ENCODE measurements at places on chromosomes 1 and 21.

DNA sequence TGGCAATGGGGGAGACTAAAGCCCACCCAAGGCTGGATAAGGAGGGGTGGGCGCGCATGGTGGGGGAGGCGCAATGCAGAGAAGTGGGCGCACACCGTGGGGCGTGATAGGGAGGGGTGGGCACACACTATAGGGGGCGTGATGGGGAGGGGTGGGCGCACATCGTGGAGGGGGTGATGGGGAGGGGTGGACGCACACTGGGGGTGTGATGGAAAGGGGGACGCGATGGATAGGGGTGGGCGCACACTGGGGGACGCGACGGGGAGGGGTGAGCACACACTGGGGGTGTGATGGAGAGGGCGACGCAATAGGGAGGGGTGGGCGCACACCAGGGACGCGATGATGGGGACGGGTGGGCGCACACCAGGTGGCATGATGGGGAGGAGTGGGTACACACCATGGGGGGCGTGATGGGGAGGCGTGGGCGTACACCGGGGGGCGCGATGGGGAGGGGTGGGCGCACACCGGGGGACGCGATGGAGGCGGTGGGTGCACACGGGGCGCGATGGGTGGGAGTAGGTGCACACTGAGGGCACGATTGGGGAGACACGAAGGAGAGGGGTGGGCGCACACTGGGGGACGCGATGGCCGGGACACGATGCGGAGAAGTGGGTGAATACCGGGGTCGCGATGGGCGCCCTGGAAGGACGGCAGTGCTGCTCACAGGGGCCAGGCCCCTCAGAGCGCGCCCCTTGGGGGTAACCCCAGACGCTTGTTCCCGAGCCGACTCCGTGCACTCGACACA lies 929 bp downstream of the SUMO3 start:
- no peak for DNase-seq

DNA sequence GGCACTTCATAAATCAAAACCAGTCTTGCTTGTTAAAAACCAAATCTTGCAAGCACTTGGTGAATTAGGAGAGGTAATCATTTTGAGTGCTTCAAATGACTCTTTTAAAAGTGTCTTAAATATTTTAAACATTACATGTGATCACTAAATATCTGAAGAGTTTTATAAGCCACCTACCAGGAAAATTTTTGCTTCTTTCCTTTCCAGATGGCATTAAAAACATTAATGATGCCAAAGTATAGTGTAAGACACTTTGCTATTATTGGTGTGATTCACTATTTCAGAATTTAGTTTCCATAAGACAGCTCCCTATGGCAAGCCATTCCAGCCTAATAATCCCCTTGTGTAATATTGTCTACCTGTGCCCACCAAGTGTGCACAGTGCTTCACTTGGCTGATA lies 548.8 kb upstream of the ADAMTS5 start:
- DNase-seq, result no peak

DNA sequence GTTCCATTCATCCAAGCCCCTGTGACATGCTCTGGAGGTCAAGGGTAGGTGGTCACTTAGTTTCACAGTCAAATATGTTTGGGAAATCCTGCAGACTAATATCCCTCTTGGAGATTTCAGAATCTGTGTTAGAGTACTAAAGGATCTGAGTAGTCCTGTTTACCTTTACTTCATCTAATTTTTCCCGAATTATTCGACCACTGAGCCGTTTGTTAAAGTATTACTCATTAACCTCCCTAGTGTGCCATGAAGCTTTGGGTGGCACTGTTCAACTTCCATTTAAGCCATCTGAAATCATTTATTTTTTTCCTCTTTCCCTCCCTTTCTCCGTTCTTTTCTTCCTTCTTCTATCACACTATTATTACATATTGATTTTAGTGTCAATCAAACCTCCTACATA lies 109.9 kb downstream of the NGF start:
- no peak for DNase-seq

GRCh38 chr1:229286099-229286766 lies 15.3 kb downstream of the RAB4A start:
- no peak for DNase-seq

DNA sequence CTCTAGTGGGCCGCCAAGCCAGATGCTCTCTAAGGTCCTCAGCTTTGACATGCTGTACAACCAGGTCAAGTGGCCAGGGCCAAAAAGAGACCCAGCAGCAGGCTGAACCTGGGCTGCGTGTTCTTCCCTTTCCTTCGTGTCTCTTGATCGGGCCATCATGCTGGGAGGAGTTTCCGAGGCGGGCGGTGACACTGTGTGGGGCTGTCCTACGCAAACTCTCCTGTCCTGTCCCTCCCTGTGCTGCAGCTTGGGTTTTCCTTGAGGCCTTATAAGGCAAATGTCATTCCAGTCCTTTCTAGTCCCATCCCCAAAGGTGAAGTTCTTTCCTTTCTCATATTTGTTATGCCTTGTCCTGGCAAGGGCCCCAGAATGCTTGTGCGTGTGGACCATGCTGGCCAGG lies 56.7 kb downstream of the ARHGEF10L start:
- no peak for DNase-seq
